Testis (tissue), 5 donors: ENCODE measurements at places on chromosomes 13 and 19.
A peak's percentile ranks its signal among the peaks of the same experiment; 100 is the strongest.

DNA sequence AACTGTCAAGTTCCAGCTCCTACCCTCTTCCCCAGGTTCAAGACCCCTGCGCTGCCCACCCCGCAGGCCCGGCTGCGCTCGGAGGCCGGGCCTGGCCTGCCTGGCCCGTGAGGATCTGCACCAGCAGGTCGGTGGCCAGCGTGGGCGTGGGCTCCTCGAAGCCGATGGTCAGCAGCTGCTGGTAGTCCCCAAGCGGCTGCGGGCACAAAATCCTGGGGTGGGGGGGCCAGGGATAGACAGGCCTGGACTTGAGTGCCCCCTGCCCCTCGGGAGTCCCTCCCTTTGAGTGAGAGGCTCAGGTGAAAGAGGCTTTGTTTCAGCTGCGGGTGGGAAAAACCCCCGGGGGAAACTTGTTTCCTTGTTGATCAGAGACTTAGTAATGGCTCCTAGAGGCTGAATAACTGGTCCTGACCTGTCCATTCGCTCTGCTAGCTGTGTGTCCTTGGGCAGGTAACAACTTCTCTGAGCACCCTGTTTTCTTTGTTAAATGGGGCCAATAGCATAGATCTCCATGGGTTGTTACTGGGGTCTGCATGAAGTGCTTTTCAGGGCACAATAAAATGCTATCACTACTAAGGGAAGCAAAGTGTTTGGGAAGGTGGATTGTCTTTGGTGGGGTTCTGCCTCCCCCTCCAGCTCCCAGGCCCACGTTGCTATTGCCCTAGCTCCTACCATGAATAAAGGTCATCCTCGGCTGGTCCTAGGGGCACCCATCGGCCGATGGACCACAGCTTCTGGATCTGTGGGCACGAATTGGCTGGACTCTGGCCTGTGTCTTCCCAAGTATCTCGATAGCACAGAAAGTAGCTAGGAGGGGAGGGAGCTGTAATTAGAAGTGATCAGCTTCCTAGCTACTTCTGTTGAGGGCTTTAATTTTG, 3.5 kb downstream of the C19orf67 start:
- DNase-seq, result peak; percentile 51

DNA sequence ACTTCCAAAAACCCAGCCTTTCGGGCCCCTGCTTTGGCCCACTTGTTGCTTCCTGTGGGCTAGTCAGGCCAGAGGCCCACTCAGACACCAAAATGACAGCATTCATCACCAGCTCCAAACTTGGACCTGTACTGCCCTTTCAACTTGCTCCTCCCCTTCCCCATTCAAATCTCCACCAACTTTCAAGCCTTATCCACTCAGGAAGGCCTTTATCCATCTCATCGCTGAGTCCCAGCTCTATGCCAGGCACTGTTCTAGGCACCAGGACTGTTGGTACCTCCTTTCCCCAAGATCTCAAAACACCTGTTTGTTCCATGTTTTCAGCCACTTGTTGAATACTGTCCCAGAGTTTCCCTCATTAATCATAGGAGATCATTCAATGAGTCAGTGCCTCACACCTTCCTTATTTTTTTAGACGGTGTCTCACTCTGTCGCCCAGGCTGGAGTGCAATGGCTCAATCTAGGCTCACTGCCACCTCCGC, 1011.4 kb downstream of the UQCRFS1 start:
- DNase-seq, result no peak

GRCh38 chr19:28044477-28044876, 1168.5 kb downstream of the UQCRFS1 start:
- DNase-seq, result no peak

- no peak for DNase-seq
These were observed 53.0 kb downstream of the ZAR1L start for GRCh38 chr13:32262165-32262564.

DNA sequence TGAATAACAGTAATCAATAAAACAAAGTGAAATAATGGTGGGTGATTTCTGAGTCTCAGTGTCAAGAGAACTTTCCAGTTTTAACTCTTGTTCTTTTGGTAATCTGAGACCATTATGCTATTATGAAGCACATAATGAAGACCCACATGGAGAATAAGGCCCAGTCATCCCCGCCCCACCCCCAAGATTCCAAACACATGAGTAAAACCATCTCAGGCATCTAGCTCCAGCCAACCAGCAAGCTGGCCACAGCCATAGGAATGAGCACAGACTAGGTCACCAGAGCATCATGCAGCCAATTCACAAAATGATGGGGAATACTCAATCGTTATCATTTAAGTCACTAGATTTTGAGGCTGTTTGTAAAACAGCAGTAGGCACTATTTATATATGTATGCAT, 1769.0 kb upstream of the PCDH20 start:
- DNase-seq, result no peak

DNA sequence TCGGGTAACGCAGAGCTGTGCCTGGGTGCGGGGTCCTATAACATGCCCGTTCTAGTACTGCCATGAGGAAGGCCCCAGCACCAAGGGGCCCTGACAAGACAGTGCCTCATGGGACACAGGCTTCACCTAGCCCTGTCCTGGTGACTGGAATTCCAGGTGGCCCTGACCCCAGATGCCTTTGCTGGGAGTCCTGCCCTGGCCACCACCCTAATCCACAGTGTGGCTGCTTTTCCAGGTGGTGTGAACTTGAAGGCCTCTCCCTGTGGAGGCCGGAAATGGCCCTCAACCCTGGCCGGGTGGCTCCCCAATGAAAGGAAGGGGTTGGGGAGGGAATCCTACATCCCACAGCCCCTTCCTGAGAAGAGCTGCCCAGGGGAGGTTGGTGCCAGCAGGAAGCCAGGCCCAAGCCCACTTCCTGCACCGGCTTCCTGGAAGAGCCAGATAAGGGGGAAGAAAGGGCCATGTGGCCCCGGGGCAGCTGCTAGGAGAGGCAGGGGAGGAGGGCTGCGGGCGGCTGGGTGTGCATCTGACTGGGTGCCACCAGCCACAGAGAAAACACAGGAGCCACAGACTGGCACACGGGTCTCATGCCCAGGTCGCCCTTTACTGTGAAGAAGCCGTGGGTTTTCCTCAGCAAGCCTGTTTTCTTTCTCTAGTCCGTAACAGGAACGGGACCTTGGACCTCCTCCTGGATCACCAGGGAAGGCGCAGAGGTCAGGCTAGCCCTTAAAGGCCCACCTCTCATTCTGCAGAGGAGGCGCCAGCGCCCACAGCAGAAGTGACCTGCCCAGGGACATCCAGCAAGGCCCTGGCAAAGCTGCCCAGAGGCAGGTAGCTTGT, 4.7 kb downstream of the LSM4 start:
- no peak for DNase-seq

- peak; percentile 94 for DNase-seq
These were observed 9.0 kb upstream of the MEIS3 start for GRCh38 chr19:47428177-47428894.

- no peak for DNase-seq
These were observed 652.2 kb downstream of the DACH1 start for GRCh38 chr13:71214821-71215220.

DNA sequence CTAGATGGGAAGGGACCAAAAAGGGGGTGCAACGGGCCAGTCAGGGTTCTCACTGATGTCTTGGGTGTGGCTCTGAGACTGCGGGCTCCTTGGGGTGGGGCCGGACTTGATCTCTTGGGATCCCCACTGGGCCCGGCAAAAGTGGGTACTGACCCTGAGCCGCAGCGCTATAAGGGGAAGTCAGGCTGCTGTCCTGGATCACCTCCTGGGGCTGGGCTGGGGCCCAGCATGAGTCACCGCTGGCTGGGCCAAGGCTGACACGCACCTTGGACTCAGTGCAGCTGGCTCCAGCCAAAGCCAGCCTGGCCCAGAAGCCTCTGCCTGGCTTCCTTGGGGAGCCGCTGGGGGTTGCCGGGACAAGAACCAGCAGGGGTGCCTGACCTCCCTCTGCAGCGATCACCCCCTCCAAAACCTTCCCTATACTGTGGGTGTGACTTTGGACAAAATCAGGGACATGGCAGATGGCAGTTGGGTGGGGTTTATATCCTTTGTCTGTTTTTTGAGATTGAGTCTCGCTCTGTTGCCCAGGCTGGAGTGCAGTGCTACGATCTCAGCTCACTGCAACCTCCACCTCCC, 617 bp upstream of the IQCN start:
- DNase-seq, result peak; percentile 78

DNA sequence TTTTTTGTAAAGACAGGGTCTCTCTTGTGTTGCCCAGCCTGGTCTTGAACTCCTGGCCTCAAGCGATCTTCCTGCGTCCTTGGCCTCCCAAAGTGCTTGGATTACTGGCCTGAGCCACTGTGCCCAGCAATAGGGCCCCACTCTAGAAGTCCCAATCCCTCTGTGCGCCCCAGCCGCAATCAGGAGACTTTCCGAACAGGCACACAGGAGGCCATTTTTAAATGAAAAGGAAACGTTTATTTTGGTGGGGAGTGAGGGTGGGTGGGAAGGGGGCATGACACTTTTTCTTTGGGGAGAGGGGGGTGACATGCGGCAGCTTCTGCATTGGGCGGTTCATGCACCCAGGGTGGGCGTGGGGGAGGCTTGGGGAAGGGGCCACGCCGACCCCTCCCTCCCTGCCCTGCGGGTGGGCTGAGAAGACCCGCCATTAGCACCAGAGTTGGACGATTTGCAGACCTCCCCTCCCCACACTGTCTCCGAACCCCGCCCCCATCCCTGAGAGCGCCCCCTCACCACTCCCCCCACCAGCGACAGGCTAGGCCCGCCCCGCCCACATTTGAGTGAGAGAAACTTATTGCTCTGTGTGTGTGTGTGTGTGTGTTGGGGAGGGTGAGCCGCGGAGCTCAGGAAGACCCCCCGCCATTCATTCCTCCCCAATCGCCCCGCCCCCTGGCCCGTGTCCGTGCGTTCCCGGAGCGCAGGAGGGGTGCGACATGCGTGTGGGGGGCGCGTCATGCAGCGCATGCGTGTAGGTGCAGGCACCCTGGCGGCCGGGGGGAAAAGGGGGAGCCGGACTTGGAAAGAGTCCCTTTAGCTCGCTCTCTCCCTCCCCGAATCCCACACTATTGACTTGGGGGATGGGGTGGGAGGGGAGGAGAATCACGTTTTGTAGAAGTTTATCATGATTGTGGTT, 17.2 kb downstream of the KCNC3 start:
- peak; percentile 29 for DNase-seq

- DNase-seq, result no peak
These were observed 2.2 kb downstream of the APC2 start for GRCh38 chr19:1451916-1452801.

DNA sequence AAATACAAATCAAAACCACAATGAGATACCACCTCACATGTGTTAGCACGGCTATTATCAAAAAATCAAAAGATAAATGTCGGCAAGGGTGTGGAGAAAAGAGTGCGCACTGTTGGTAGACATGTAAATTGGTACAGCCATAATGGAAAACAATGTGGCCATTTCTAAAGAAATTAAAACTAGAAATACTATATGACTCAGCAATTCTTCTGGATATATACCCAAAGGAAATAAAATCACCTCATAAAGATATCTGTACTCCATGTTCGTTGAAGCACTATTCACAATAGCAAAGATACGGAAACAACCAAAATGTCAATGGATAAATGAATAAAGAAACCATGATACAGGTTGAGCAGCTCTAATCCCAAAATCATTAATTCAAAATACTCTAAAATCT, 30.8 kb downstream of the VWA8 start:
- no peak for DNase-seq

GRCh38 chr19:50414864-50415660, 3.7 kb upstream of the SPIB start:
- peak; percentile 79 for DNase-seq

GRCh38 chr13:77876176-77876575, 42.5 kb downstream of the EDNRB start:
- DNase-seq, result no peak

DNA sequence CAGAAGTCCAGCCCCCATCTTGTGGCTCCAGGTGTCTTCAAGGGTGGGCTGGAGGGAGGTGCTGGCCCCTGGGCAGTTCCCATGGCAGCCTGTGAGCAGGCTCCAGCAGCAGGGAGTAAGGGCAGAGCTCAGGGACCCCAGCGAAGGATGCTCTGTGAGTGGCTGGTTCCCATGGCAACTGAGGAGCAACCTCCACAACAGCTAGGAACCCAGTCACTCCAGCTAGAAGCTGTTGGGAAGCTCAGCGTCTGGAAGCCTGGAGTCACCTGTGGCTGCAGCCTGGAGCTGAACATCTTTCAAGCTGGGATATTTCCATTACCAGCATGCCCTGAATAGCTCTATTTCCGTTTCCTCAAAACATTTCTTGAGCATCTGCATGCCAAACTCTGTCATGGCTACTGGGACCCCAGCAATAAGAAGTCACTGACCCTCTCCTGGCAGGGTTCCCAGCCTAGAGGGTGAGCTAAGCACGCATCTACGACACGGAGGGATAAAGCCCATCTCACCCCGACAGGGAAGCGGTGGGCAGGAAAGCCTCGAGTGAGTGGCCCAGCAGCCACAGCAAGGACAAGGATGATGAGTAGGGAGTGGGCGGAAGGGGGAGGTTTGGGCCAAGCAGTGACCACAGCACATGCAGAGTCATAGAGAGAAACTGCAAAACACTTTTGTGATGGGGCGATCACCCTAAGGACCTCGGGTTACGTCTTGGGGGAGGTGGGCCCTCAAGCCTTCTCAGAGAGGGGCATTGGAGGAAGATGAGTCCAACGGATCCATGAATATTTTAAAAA, 52.6 kb downstream of the ALOX5AP start:
- no peak for DNase-seq

- DNase-seq, result no peak
These were observed 64.2 kb downstream of the TEX29 start for GRCh38 chr13:111384441-111385182.

GRCh38 chr13:66567899-66568612, 662.1 kb downstream of the PCDH9 start:
- DNase-seq, result no peak

- DNase-seq, result no peak
These were observed 135.5 kb downstream of the KLF5 start for GRCh38 chr13:73194310-73194709.

DNA sequence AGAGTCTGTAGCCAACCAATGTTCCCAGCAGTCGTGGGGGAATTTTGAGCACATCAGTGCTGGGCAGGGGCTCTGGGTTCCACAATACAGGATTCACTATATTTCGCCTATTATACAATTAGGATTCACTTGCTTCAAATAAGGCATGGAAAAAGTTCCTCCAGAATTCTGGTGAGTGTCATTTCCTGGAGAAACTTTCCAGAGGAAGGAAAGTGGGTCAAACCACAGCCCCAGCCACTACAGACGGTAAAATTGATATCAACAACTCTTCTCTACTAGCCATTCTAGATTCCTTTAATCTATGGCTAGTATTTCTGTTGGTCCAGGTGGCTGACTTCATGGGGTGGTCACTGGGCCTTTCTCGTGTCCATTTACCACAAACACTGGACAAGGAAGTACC, 10.5 kb downstream of the MYCBP2 start:
- DNase-seq, result no peak

GRCh38 chr13:27126859-27127258, 44.8 kb downstream of the USP12 start:
- DNase-seq, result no peak

DNA sequence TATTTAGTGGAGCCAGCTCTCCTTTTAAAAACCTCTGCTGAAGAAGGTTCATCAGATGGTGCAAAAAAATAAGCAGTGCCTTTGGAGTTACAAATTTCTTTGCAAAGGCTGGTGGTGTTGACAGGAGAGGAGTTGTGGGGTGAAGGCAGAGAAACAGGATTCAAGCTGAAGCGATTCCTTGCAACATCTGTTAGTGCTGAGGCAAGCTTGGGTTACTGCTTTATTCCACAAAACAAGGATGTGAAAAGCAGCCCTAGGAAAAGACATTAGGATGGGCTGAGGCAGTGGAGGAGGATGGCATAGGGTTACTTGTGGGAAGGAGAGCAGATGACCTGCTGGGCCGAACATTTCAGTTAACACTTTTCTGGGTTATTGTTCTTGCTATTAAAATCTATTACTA, 390.7 kb downstream of the DLEU7 start:
- no peak for DNase-seq

GRCh38 chr19:6260912-6261650, 18.7 kb downstream of the MLLT1 start:
- no peak for DNase-seq
